Prostate gland (tissue), 2 donors: ENCODE measurements at places on chromosomes 4 and X. TPM values are rescaled to one million over a fixed set of nuclear protein-coding genes. Genes with fewer than 3 reads are reported as not detected.

DNA sequence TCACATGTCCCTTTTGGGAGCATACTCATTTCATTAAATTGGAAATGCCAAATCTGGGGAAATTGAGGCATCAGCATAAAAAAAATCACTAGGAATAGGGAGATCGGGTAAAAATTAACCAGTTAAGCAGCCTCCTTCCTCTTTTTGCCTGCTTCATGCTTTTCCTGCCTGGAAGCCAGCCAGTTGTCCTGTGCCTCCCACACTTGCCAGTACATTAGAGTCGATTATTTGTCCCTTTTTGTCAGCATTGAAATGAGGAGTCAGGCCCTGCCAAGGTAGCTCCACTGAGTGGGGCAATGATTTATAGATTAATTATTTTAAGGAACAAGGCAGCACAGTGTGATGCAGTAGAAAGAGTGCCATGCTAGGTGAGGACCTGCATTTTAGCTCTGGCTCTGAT, 55.3 kb downstream of the SH2D1A start:
- H3K4me3 ChIP-seq: no peak overlapping the region
- no peaks in the 10 kb centered on the region for H3K27me3 ChIP-seq
- H3K36me3 ChIP-seq: no peaks in the 10 kb centered on the region
- no peak overlapping the region for H3K27ac ChIP-seq
- DNase-seq: no peak

DNA sequence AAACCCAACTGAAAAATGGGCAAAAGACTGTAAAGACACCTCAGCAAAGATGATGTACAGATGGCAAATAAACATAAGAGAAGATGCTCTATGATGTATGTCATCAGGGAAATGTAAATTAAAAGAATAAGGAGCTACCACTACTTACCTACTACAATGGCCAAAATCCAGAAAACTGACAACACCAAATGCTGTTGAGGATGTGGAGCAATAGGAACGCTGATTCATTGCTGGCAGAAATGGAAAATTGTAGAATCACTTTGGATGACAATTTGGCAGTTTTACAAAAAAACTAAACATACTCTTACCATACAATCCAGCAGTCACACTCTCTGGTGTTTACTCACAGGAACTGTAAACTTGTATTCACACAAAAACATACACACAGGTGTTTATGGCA, 222.3 kb upstream of the LDB2 start:
- no peak for DNase-seq
- no peaks in the 10 kb centered on the region for H3K27me3 ChIP-seq
- no peak overlapping the region for H3K4me3 ChIP-seq
- no peaks in the 10 kb centered on the region for H3K4me1 ChIP-seq
- H3K27ac ChIP-seq: no peak overlapping the region

GRCh38 chrX:56462389-56462788, 101.0 kb upstream of the UBQLN2 start:
- H3K36me3 ChIP-seq: no peaks in the 10 kb centered on the region
- no peak overlapping the region for H3K4me3 ChIP-seq
- no peaks in the 10 kb centered on the region for H3K4me1 ChIP-seq
- no peak overlapping the region for H3K27ac ChIP-seq

Gene FHDC1
- 11.0 TPM for total RNA-seq

Gene CT47B1
- total RNA-seq: 2.7 TPM
